ENCODE measurements at places on chromosomes 13 and 19. TPM values are rescaled to one million over a fixed set of nuclear protein-coding genes. Genes with fewer than 3 reads are reported as not detected.

DNA sequence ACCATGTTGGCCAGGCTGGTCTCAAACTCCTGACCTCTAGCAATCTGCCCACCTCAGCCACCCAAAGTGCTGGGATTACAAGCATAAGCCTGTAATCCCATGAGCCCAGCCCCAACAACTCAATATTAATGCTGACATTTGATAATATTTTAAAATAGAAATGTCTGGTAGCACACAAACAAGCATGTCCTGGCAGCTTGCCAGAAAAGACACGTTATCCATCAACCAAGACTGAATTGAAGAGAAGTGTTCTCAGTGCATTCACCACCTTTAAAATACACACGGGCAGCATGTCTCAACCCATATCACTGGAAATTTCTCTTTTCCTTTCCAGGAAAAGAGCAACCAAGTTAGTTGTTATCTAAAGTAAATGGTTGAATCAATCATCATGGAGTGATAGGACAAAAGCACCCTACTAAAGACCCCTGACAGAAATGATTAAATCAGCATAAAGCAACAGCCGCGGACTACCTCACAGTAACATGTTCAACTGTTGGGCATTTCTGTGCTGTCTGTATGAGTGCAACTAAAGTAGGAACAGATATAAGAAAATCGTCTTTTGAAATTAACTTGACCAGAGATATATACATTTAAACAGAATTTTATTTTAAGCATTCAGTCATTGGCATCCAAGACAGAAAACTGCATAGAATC is 25.0 kb downstream of the LHFPL6 start:
- DNase-seq: no peak
- no peaks in the 10 kb centered on the region for H3K36me3 ChIP-seq
- H3K27me3 ChIP-seq: peaks cover 1% of the 10 kb centered on the region
- H3K27ac ChIP-seq: no peak overlapping the region
- no peak overlapping the region for H3K4me3 ChIP-seq

DNA sequence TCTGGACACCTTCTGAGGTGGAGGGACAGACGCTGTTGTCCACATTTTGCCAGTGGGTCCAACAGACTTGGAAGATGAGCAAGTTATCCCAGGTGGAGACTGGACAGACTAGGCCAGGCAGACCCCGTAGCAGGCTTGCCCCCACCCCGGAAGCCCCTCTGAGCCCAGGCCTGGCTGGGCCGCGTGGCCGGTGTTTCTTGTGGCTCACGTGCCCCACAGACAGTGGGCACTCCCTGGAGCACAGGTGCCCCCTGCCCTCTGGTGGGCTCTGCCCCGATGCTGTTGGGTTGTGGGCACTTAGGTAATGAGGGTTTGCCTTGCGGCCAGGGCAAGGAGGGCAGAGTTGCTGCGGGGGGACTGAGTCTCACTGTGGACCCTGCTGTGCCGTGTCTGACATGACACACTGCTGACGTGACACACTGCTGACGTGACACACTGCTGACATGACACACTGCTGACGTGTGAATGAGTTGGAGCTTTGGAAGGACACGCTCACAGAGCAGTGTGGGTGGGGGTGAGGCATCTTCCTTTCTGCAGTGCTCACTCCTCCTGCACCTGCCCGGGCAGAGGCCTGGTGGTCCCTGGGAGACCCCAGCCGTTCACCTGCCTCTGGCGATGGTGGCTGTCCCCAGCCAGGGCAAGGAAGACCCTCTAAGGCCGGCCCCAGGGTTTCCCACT is 25.1 kb downstream of the DOT1L start:
- H3K4me1 ChIP-seq: no peaks in the 10 kb centered on the region
- no peak overlapping the region for H3K27ac ChIP-seq
- no peak overlapping the region for H3K4me3 ChIP-seq
- peaks cover 9% of the 10 kb centered on the region for H3K27me3 ChIP-seq
- no peak for DNase-seq

DNA sequence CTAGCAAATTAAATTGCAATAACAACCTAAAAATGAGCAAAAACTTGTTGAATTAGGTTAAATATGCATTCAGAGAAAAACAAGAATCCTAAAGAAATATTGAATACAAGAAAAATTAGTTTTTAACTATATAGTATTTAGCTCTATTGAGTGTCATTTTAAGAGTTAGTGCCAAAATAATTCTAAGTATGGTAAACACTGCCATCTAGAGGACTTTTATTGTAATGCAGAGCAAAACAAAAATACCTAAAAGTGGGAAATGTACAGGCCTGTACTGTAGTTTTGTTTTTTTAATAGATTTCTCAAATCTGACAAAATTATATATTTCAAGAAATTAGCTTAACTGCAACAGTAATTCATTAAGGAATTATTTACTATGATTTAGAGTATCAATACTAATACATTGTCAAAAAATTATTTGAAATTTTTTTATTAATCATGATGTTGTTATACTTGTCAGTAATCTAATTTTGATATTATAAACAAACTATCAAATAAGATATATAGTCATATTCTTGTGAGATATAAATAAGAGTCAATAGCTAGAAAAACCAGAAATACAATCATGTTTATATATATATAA is 8.2 kb upstream of the PCDH9 start:
- peaks cover 19% of the 10 kb centered on the region for H3K4me1 ChIP-seq
- no peak overlapping the region for H3K4me3 ChIP-seq
- H3K27me3 ChIP-seq: peaks cover 1% of the 10 kb centered on the region
- no peaks in the 10 kb centered on the region for H3K36me3 ChIP-seq

DNA sequence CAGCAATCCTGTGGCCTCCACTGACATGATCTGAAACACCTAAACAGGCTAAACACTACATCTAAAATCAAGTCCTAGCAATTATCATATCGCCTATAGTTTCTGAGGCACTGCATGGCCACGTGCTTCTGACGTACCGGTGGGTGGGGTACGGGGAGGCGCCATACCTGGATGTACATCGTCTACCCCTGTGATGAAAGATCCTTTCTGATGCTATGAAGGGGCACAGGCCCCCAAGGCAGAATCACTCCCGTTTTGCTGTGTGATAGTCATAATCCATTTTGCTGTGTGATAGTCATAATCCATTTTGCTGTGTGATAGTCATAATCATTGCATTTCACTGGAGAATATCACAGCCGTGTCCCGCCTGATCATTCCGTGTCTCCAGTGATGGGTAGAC is 118.7 kb upstream of the SOX1 start:
- H3K36me3 ChIP-seq: peaks cover 18% of the 10 kb centered on the region
- no peak overlapping the region for H3K4me3 ChIP-seq
- DNase-seq: no peak
- peaks cover 16% of the 10 kb centered on the region for H3K27me3 ChIP-seq
- peak overlapping the region; percentile 9 for H3K27ac ChIP-seq
- peaks cover 22% of the 10 kb centered on the region for H3K4me1 ChIP-seq

IFNL3 gene
- total RNA-seq: not detected

GRCh38 chr13:21938168-21938567 is 267.3 kb downstream of the FGF9 start:
- no peak for DNase-seq
- peaks cover 4% of the 10 kb centered on the region for H3K4me1 ChIP-seq
- H3K27me3 ChIP-seq: peaks cover 2% of the 10 kb centered on the region
- H3K4me3 ChIP-seq: no peak overlapping the region
- no peaks in the 10 kb centered on the region for H3K36me3 ChIP-seq
- H3K27ac ChIP-seq: no peak overlapping the region

CD79A gene
- not detected for total RNA-seq

DNA sequence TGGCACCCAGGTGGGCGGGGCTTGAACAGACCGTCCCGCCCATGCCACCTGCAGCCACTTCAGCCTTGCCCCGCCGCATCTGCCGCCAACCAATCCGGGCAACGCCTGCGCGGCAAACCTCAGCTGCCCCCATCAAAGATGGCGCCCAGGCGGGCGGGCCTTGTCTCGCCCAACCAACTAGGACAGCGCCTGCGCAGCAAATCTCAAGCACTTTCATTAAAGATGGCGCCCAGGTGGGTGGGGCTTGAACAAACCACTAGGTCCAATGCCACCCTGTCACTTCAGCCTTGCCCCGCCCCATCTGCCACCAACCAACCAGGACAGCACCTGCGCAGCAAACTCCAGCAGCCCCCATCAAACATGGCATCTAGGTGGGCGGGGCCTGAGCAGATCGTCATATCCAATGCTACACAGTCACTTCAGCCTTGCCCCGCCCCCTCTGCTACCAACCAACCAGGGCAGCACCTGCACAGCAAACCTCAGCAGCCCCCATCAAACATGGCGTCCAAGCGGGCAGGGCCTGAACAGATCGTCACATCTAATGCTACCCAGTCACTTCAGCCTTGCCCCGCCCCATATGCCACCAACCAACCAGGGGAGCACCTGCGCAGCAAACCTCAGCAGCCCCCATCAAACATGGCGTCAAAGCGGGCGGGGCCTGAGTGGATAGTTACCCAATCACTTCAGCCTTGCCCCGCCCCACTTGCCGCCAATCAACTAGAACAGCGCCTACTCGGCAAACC is 1.4 kb downstream of the PEG3 start:
- peak overlapping the region; percentile 92 for H3K4me3 ChIP-seq
- peak overlapping the region; percentile 90 for H3K27ac ChIP-seq
- peaks cover 2% of the 10 kb centered on the region for H3K4me1 ChIP-seq
- peaks cover 12% of the 10 kb centered on the region for H3K27me3 ChIP-seq
- DNase-seq: peak; percentile 93
- peaks cover 18% of the 10 kb centered on the region for H3K36me3 ChIP-seq

- no peak overlapping the region for H3K4me3 ChIP-seq
- H3K27me3 ChIP-seq: peaks cover 3% of the 10 kb centered on the region
- peaks cover 27% of the 10 kb centered on the region for H3K36me3 ChIP-seq
- no peaks in the 10 kb centered on the region for H3K4me1 ChIP-seq
These were observed 12.3 kb downstream of the ZNF460 start for GRCh38 chr19:57292547-57292946.

DNA sequence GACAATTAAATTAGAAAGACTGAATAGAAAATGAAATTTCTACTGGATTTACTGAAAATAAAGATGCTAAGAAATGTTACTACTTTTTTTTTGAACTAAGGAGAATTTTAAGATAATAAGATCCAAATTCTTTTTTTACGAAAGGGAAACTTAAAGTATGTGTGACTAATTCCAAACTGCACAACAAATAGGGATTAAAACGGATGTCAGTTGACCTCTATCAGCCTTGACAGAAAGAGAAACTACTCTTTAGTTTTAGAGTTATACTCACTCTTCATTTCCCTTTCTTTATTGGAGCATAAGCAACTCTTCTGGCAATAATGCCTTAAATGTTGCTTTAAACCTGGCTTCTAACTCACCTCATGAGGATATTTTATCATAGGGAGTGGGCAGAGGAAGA is 273.8 kb downstream of the SLITRK6 start:
- no peaks in the 10 kb centered on the region for H3K27me3 ChIP-seq
- no peaks in the 10 kb centered on the region for H3K36me3 ChIP-seq
- no peak overlapping the region for H3K4me3 ChIP-seq
- no peak overlapping the region for H3K27ac ChIP-seq
- DNase-seq: no peak
- H3K4me1 ChIP-seq: peaks cover 6% of the 10 kb centered on the region

- no peaks in the 10 kb centered on the region for H3K27me3 ChIP-seq
- H3K27ac ChIP-seq: no peak overlapping the region
- peaks cover 11% of the 10 kb centered on the region for H3K4me1 ChIP-seq
- H3K4me3 ChIP-seq: no peak overlapping the region
These were observed 7.8 kb downstream of the GPR183 start for GRCh38 chr13:99299256-99299919.

- peaks cover 2% of the 10 kb centered on the region for H3K27me3 ChIP-seq
- no peaks in the 10 kb centered on the region for H3K36me3 ChIP-seq
- no peak for DNase-seq
These were observed 11.6 kb upstream of the GPR18 start for GRCh38 chr13:99269627-99270241.

UPF1 gene
- 46.3 TPM for total RNA-seq

GRCh38 chr13:25432691-25433090 is 60.9 kb downstream of the ATP8A2 start:
- H3K4me3 ChIP-seq: no peak overlapping the region
- H3K4me1 ChIP-seq: peaks cover 9% of the 10 kb centered on the region
- DNase-seq: no peak
- peaks cover 4% of the 10 kb centered on the region for H3K36me3 ChIP-seq
- no peak overlapping the region for H3K27ac ChIP-seq

DNA sequence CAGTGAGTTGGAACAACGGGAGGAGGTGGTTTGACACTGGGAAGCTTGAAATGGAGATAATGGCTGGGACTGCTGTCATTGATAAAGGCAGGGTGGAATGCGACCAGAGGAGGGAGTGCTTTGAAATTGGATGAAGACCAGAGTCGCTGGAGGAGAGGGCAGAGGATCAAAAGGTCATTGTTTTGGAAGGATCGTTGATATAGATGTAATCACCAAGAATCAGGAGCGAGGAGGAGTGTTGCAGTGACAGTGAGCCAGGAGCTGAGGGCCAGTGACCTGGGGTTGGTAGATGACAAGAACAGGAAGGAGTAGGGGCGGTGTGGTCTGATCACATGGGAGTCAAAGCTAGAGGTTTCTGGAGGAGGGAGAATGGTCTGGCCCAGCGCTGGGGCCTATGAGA is 25.3 kb downstream of the TM9SF2 start:
- peaks cover 2% of the 10 kb centered on the region for H3K4me1 ChIP-seq
- H3K27me3 ChIP-seq: no peaks in the 10 kb centered on the region
- peaks cover 18% of the 10 kb centered on the region for H3K36me3 ChIP-seq
- no peak overlapping the region for H3K27ac ChIP-seq
- no peak for DNase-seq

- H3K4me1 ChIP-seq: no peaks in the 10 kb centered on the region
- DNase-seq: no peak
- no peak overlapping the region for H3K4me3 ChIP-seq
These were observed 422.0 kb downstream of the FGF14 start for GRCh38 chr13:101979825-101980224.

- H3K36me3 ChIP-seq: no peaks in the 10 kb centered on the region
- H3K27ac ChIP-seq: peak overlapping the region; percentile 97
- peaks cover 20% of the 10 kb centered on the region for H3K27me3 ChIP-seq
- peak overlapping the region; percentile 94 for H3K4me3 ChIP-seq
These were observed 4.9 kb downstream of the ADAMTSL5 start for GRCh38 chr19:1507763-1508506.

DNA sequence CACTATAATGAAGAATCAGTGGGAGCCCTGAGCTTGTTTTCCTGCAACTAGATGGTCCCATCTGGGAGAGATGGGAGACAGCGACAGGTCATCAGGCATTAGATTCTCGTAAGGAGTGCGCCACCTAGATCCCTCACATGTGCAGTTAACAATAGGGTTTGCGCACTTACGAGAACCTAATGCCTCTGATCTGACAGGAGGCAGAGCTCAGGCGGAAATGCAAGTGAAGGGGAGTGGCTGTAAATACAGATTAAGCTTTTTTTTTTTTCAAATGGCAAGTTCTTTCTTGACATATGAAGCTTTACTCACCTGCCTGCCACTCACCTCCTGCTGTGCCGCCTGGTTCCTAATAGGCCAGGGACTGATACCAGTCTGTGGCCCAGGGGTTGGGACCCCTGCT is 14.4 kb downstream of the CDC16 start:
- DNase-seq: no peak
- no peaks in the 10 kb centered on the region for H3K36me3 ChIP-seq
- H3K4me1 ChIP-seq: no peaks in the 10 kb centered on the region

KPNA3 gene
- total RNA-seq: 46.6 TPM

DNA sequence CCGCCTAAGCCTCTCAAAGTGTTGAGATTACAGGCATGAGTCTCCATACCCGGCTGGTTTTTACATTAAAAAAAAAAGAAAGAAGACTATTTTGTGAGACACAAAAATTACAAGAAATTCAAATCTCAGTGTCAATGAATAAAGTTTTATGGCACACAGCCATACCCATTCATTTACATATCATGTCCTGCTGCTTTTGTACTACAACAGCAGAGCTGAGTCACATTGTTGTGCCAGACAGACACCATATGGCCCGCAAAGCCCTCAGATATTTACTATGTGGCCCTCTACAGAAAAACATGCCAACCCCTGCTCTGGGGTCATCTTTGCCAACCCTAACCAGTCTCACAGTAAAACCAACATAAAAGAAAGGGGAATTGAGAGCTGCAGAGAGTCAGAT is 5.3 kb downstream of the SMIM7 start:
- H3K27me3 ChIP-seq: peaks cover 6% of the 10 kb centered on the region
- H3K4me1 ChIP-seq: peaks cover 9% of the 10 kb centered on the region
- no peak overlapping the region for H3K27ac ChIP-seq
- no peak for DNase-seq
- no peak overlapping the region for H3K4me3 ChIP-seq
- H3K36me3 ChIP-seq: peaks cover 6% of the 10 kb centered on the region
